ENCODE measurements at places on chromosomes 1 and 21. TPM values are rescaled to one million over a fixed set of nuclear protein-coding genes. Genes with fewer than 3 reads are reported as not detected.

DNA sequence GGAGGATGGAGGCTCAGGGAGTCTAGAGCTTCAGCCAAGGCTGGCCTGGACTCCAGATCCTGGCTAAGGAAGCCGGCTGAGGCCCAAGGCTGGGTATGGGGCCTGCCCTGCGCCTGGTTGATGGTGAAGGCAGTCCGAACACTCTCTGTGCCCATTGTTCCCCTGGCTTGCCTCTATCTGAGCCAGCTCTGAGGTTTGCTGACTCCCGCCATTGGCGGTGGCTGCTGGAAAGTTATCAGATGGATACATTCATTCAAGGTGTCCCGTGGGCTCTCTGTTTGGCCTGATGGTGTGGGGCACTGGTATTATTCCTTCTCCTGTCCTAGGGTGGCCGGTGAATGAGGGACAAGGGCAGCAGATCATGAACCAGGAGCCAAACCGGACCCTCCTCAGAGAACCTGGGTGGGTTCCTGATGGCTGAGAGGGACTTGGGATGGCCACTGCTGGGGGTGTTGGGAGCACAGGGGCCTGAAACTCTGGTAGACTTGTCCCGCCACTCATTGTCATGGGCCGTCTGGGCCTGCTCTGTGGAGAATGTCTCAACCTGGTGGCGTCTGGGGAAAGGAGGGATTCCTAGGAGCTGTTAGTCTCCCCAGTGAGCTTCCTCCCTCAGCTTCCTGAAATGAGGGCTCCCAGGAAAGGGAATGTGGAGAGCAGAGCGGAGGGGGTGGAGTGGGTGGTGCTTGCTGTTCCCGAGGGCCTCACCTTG is 22.2 kb downstream of the SLC26A9 start:
- DNase-seq: no peak

DNA sequence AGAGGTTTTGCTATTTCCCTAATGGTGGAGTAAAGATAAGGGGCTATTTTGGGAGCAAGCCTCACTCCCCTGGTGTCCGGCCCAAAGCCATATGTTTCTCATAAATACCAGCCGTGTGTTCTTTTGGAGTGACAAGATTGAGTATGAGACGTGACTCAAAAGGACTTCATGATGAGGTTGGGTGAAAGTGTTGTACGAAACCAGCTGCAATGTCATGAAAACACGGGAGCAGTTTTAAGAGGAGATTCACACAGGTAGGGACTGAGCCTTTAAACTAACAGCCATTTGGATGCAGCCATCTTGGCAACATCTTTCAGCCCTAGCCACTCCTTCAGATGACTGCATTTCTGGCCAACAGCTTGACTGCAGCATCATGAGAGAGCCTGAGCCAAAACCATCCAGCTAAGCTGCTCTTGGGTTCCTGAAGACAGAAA is 532.3 kb upstream of the USP24 start:
- DNase-seq: no peak

The A3GALT2 gene
- 0.71 TPM for total RNA-seq

- no peak for DNase-seq
Observed at GRCh38 chr1:228085287-228085951, 2.9 kb downstream of the ARF1 start.

GRCh38 chr21:42503711-42504110 is 7.7 kb upstream of the RSPH1 start:
- no peak for DNase-seq
